ENCODE measurements at places on chromosomes 5 and 9. TPM values are rescaled to one million over a fixed set of nuclear protein-coding genes. Genes with fewer than 3 reads are reported as not detected.

The GDNF gene
- total RNA-seq, result not detected

The LRRC19 gene
- not detected for total RNA-seq

The PTGES2 gene
- 37.1 TPM for total RNA-seq

The ANKRD34B gene
- total RNA-seq, result not detected

The FAM221B gene
- not detected for total RNA-seq

Data from aorta (tissue), 5 donors.